ENCODE measurements at places on chromosomes 2 and 18. TPM values are rescaled to one million over a fixed set of nuclear protein-coding genes. Genes with fewer than 3 reads are reported as not detected.

KCNS3 gene
- not detected for total RNA-seq

LYPD6B gene
- not detected for total RNA-seq

TMEM200C gene
- total RNA-seq, result not detected

- peak; percentile 15 for DNase-seq
Measured at GRCh38 chr18:79139206-79139605, 70.0 kb downstream of the ATP9B start.

GRCh38 chr2:157782057-157782845, 93.9 kb downstream of the ACVR1 start:
- DNase-seq, result no peak

DNA sequence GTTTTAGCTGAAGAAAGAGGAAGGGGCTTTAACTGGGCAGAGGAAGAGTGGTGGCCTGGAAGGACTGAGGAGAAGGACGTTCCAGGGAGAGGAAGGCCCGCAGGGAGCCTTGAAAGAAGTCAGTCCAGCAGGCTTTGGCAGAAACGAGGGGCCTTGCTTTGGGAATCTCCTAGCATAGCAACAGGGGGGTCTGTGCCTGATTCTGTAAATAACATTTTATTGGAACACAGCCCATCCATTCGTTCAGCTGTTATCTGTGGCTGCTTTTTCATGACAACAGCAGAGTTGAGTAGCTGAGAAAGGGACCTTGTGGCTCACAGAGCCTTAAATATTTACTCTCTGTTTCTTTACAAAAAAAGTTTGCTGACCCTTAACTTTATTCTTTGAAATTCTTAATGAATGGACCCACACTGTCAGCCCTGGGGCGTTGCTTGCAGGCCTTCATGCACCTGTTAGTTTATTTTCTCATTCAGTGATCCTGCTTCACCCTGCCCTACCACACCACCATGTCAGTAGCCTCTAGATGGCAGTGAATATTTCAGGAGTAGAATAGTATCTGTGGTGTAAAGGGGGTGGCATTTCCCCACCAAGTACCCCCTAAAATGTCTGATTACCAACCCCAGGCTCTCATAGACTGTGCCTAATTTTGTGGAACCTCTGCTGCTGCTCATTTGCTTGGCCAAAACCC, 61.0 kb downstream of the MGAT5 start:
- no peak for DNase-seq

HAAO gene
- not detected for total RNA-seq

- DNase-seq, result no peak
Measured at GRCh38 chr2:79065201-79065600, 22.6 kb downstream of the REG1B start.

IL18R1 gene
- 7.6 TPM for total RNA-seq

DNA sequence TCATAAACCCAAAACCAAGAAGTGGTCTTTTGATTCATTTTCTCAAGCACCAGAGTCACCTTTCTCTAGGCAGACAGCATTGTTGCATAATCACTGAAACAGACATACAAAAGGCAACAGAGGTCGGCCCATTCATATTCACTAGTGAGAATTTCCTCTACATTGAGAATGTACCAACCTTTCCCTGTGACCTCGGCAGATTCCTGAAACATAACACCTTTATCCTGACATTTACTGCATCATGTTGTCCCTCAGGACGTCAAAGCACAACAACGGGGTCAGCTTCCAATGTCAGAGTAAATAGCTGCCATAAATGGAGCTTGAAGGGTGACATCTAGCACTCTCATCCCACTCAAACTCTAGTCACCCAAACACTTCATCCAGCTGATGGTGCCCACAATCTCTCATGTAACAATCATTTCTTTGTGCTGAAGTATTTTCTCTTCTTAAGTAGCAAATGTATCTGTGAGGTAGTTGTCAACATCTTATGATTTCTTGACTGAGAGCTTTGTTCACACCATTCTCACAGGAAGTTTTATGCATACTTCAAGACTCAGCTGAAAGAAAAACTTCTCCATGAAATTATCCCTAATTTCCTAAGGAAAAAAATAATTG, 802.6 kb upstream of the CHAC2 start:
- no peak for DNase-seq

ZNF513 gene
- total RNA-seq, result 22.9 TPM

IKZF2 gene
- 8.9 TPM for total RNA-seq
